ENCODE measurements at places on chromosomes 3 and 15. TPM values are rescaled to one million over a fixed set of nuclear protein-coding genes. Genes with fewer than 3 reads are reported as not detected.

The PFKFB4 gene
- total RNA-seq: 27.5 TPM

The GHSR gene
- not detected for total RNA-seq

The SAXO2 gene
- total RNA-seq: 1.2 TPM

The TUSC7 gene
- not detected for total RNA-seq

The PP2D1 gene
- total RNA-seq: not detected

The CHRNB4 gene
- not detected for total RNA-seq

The CEMIP gene
- total RNA-seq: 3.6 TPM

The WDR72 gene
- total RNA-seq: 0.14 TPM

The CKMT1A gene
- total RNA-seq: 1.2 TPM

The SERPINI2 gene
- 0.32 TPM for total RNA-seq

The RARB gene
- 0.29 TPM for total RNA-seq

The HRH1 gene
- total RNA-seq: 2.1 TPM

The WDR93 gene
- not detected for total RNA-seq

The SLC6A1 gene
- total RNA-seq: 0.30 TPM

The TMEM62 gene
- total RNA-seq: 15.2 TPM

The C2CD4A gene
- total RNA-seq: not detected

The IL17RE gene
- total RNA-seq: 3.7 TPM
